DMS 273 treated with DMSO at 0.1 percent for 48 hours (cell line): ENCODE measurements at places on chromosomes 13 and 19.

DNA sequence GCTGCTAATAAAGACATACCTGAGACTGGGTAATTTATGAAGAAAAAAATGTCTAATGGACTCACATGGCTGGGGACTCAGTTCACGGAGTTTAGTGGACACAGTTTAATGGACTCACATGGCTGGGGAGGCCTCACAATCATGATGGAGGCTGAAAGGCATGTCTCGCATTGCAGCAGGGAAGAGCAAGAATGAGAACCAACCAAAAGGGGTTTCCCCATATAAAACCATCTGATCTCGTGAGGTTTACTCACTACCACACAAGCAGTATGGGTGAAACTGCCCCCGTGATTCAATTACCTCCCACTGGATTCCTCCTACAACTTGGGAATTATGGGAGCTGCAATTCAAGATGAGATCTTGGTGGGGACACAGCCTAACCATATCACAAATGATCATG lies 1181.2 kb downstream of the PCDH9 start:
- DNase-seq, result no peak

DNA sequence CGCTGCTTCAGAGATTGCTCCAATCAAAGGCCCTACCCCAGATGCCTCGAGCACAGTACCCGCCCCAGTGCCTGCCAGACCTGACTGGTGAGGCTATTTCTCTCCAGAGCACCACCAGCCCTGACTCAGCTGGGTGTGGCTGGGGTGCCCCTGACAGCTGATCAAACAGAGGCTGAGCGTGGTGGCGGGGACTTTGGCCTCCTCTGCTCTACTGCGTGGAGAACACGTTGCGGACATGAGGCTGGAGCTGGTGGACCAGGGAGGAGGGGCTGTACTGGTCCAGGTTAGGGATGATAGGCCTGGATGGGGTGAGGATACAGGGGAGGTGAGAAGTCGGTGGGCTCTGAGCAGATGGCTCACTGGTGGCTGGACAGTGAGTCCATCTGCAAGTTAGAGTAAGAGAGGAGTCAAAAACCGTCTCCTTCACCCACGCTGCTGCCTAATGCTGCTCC lies 3.5 kb upstream of the DOCK6 start:
- DNase-seq, result no peak

DNA sequence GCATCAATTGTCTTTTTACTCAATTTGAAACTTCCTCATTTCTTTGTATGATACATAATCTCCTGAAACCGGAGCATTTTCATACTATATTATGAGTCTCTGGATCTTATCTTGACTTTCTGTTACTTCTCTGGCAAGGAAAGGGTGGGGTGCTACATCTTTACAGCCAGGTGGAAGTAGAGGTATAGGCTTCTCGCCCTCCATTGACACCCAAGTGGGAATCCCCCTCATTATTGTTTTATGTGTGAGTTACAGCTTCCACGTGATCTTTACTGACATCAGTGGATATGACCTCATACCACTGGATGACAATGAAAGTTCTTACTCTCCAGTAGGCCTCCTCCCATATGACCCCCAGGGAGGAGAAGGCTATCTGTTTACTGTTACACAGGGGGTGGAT lies 262.1 kb upstream of the DACH1 start:
- DNase-seq, result no peak

- no peak for DNase-seq
Measured at GRCh38 chr13:99955747-99956472, 15.7 kb downstream of the ZIC5 start.

DNA sequence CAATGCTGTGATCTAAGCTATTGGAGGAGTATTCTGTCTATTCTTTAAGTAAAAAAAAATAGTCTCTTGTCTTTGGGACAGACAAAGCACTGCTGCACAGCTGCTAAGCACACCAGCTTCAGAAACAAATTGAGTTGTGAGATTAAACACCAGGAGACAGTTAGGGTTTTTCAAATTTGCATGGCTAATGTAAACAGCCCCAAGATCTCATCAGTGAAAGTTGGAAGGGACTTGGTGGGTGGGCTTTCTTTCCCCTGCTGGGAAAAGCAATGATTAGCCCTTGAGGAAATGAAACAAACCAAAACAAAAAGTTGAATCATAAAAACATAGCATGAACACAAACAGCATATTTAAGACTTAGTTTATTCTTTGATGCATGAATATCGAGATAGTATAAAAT lies 143.6 kb upstream of the SLITRK1 start:
- no peak for DNase-seq

- DNase-seq, result no peak
Measured at GRCh38 chr19:1377965-1378785, 5.5 kb upstream of the NDUFS7 start.

DNA sequence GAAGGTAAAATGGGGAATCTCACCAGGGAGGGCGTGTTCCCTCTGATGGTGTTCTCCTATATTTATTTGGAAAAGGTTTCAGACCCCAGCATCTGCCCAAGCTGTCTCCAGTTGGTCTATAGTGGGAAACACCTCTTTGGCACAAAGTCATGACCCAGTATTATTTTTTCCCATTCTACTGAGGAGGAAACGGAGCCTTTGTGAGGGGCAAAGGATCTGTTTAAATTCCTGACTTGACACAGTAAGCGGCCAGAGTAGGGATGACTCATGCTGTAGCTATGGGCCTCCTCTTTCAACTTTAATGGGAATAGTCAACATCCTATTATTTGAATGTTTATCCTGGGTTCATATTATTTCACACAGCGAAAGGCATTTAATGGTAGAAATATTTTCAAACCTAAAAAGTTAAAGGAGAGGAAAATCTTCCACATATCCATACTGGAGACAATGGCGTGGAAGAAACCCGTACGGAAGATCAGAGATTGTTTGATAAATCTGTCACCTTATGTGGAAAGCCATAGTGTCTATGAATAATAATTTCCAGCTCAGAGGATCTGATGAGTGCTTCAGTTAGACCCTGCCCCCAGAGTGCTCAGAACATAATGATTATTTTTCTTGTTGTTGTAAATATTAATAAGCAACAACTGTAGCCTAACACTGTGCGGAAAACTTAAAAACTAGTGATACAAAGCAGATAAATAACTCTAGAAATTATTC lies 126.0 kb downstream of the FOXO1 start:
- DNase-seq, result no peak

- DNase-seq, result no peak
Measured at GRCh38 chr13:72643311-72643989, 84.0 kb downstream of the MZT1 start.

DNA sequence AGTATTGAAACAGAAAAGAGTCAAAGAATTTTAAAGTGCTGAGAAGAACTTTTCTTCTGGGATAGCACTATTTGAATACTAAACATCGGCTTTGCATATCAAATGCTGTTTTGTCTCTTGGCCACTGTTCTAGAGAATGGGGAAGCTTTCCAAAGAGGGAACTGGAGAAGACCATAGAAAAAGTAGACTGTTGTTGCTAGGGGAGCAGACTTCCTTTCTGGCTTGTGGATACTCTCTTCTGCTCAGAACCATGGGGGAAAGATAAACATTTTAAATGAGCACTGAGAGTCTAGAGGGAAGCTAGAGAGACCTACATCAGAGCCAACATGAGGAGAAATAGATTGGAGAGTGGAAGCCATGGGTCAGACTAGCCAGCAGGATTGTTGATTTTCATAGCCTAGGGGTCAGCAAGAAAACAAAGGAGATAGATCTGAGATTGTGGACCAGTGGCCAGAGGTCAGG lies 315.7 kb downstream of the KCTD12 start:
- DNase-seq, result no peak

GRCh38 chr13:27125357-27126282 lies 46.0 kb downstream of the USP12 start:
- DNase-seq, result no peak

GRCh38 chr19:11694533-11695439 lies 44.0 kb downstream of the ZNF823 start:
- DNase-seq, result peak; percentile 90

GRCh38 chr19:29653398-29653797 lies 11.9 kb upstream of the PLEKHF1 start:
- DNase-seq, result no peak

- DNase-seq, result no peak
Measured at GRCh38 chr13:46053162-46054012, 841 bp upstream of the ZC3H13 start.

GRCh38 chr13:41182231-41182630 lies 12.1 kb downstream of the KBTBD7 start:
- no peak for DNase-seq

DNA sequence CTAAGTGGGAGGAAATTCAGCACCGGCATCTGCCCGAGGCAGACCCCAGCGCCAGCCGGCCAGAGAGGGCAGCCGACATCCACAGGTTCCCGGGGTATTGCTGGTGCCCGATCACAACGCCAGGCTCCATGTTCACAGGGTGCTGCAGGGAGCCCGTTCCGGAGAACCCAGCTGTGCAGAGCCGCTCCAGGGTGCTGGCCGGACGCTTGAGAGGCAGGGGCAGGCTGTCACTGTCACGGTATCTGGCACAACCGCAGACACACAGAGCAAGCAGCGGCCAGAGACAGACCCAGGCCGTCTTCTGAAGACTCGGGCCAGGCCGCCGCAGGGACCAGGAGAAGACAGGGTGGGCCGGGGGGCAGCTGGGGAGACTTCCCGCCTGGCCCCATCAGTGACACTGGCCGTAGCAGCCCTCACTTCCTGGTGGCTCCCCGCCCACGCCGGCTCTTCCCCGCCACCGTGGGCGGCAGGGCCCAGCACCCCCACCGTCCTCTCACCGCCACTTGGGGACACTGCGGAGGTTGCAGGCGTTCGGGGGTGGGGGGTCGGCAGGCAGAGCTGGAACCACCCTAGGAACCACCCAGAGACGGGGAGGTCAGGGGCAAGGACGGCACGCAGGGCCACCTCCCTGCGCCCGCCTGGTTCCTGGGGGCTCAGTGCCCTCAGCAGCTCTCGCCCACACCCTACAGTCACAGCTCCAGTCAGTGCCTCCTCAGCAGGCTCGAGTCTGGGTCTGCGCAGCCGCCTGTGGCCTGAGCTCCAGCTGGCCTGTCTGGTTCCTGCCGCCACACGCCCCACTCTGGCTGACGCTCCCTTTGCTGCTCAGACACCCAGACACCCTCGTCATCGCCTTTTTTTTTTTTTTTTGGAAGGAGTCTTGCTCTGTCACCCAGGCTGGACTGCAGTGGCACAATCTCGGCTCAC lies 3.8 kb downstream of the RNF126 start:
- no peak for DNase-seq
